Neural progenitor cell (in vitro differentiated cells): ENCODE measurements at places on chromosomes 4 and X. TPM values are rescaled to one million over a fixed set of nuclear protein-coding genes. Genes with fewer than 3 reads are reported as not detected.

GALNTL6 gene
- 0.12 and 0.15 TPM in 2 replicates for total RNA-seq

- no peak for DNase-seq
Measured at GRCh38 chr4:119834906-119835612, 206.5 kb upstream of the PDE5A start.

- DNase-seq: no peak
Measured at GRCh38 chr4:24056289-24056688, 166.4 kb upstream of the PPARGC1A start.

GAB1 gene
- total RNA-seq: 22.6 and 31.3 TPM in 2 replicates

- DNase-seq: no peak
Measured at GRCh38 chrX:138765051-138765450, 53.5 kb upstream of the FGF13 start.

EBP gene
- total RNA-seq: 74.6 and 95.4 TPM in 2 replicates

CYBB gene
- total RNA-seq: 0.28 TPM in 1 of 2 replicates, not detected in the other

RENBP gene
- total RNA-seq: 5.4 and 9.3 TPM in 2 replicates

DNA sequence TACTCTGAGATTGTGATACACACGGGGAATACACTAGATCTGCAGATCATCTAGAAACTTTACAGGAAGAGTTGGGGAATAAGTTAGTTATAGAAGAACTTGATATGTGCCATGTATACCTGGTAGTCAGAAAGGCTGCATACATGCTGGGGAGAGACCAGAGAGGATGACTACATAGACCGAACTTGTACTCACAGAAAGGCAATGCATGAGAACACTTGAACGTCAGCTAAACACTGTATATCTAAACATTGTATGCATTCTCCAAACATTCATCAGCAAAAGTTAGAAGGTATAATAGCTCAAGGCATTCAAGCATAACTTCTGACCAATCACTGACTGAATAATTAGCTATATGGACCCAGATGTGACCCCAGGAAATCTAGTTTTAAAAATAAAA lies 78.0 kb upstream of the PDHA2 start:
- DNase-seq: no peak

TCEAL9 gene
- total RNA-seq: 72.0 and 108 TPM in 2 replicates

OPRPN gene
- not detected in 2 replicates for total RNA-seq

GRCh38 chr4:150164956-150165629 lies 86.8 kb downstream of the DCLK2 start:
- DNase-seq: no peak

DNA sequence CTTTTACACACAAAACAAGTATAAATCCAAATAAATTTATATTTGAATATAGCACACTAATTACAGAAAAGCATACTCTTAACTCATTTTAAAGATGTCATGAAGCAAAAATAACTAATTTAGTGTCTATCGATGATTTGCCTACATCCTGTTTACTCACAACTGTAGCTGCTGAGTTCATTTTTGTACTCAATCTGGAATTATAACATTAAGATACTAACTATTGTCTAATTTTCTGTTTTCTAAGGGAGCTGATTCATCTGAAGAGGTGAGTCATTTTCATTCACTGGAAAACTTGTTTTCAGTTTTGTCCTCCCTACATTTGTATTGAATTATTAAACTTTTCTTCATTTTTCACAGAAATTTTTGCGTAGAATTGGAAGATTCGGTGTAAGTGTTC lies 3.7 kb downstream of the STATH start:
- DNase-seq: no peak

TLR3 gene
- total RNA-seq: 0.62 and 0.92 TPM in 2 replicates

- no peak for DNase-seq
Measured at GRCh38 chr4:148376151-148376550, 66.1 kb downstream of the NR3C2 start.

UCP1 gene
- total RNA-seq: 0.28 TPM in 1 of 2 replicates, not detected in the other

GRCh38 chr4:179766938-179767337 lies 2324.7 kb upstream of the AGA start:
- DNase-seq: no peak

DDX60 gene
- total RNA-seq: 3.3 and 7.8 TPM in 2 replicates

TLL1 gene
- 0.22 TPM in 1 of 2 replicates, not detected in the other for total RNA-seq

DNA sequence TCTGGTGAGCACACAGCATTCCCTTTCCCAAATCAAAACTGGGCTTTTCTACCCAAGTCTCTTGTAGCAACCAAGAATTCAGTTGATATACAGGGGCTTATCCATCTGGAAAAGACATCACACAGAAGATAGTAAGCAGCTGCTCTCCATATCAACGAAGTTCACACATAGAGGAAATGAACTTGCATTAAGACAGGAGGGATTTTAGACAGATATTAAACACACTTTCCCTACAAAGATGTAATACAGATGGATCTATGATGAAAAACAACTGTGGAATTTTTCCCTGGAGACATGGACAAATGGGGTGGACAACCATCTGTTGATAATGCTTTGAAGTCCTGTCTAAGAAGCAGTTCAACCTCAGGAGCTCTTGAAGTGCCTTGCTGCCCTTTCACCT lies 9.8 kb upstream of the PDE5A start:
- no peak for DNase-seq

DNA sequence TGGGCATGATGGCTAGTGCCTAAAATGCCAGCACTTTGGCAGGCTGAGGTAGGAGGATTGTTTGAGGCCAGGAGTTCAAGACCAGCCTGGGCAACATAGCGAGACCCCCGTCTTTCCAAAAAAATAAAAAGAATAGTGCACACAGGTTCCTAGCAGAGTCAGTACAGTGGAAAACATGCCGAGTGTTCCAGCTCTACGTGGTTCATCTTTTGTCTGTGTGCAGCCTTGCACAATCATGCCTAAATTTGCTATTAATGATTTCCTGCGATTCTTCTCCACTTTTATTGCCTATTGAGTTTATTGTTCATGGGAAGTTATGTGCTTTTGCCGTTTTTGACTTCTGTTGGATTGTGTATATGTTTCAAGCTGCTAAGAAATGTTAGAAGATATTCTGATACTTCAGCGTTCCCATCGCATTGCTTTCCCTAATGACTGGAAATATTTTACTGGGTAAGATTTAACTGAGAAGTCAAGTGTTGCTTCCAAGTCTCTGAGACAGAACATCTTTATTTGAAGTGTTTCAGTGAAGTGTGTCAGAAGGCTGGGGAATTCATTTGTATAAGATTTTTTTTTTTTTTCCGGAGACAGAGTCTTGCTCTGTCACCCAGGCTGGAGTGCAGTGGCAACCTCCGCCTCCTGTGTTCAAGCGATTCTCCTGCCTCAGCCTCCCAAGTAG lies 11.3 kb downstream of the DOCK11 start:
- no peak for DNase-seq

FGF5 gene
- total RNA-seq: not detected in 2 replicates
